RWPE1 (cell line): ENCODE measurements at places on chromosomes 6 and 20.
A peak's percentile ranks its signal among the peaks of the same experiment; 100 is the strongest.

DNA sequence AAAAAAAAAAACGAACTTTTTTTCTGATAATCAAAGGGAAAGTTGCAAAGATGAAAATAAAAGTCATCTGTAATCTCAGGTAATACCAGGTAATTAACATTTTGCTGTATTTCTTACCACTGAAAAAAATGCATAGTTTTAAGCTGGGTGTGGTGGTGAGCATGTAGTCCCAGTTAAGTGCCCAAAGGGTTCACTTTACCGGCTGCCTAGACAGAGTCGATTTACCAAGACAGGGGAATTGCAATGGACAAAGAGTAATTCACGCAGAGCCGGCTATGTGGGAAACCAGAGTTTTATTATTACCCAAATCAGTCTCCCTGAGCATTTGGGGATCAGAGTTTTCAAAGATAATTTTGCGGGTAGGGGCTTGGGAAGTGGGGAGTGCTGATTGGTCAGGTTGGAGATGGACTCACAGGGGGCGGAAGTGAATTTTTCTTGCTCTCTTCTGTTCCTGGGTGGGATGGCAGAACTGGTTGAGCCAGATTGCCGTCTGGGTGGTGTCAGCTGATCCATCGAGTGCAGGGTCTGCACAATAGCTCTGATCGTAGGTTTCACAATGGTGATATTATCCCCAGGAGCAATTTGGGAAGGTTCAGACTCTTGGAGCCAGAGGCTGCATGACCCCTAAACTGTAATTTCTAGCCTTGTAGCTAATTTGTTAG lies 51.9 kb downstream of the RPF2 start:
- DNase-seq = no peak

GRCh38 chr20:33081411-33082154 lies 2.1 kb downstream of the BPIFB4 start:
- no peak for DNase-seq

DNA sequence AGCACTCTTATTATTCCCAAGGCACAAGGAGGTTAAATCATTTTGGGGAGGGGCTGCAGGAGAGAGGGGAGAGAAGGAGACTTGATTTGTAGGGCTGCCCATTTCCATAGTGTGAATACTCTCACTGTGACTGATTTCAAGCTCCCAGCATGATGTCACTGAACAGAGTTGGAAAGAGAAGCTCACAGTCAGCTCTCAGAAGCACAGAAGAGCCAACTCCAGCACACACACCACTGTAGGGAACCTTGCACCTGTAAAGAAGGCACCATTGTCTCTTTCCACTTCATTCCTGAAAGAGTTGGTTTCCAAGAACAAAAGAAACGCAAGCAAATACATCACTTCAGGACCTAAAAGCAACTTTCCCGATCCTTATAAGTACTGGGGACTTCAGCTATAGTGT lies 12.7 kb upstream of the STK35 start:
- no peak for DNase-seq

- DNase-seq = no peak
Observed at GRCh38 chr6:84767526-84768201, 3.3 kb upstream of the TBX18 start.

DNA sequence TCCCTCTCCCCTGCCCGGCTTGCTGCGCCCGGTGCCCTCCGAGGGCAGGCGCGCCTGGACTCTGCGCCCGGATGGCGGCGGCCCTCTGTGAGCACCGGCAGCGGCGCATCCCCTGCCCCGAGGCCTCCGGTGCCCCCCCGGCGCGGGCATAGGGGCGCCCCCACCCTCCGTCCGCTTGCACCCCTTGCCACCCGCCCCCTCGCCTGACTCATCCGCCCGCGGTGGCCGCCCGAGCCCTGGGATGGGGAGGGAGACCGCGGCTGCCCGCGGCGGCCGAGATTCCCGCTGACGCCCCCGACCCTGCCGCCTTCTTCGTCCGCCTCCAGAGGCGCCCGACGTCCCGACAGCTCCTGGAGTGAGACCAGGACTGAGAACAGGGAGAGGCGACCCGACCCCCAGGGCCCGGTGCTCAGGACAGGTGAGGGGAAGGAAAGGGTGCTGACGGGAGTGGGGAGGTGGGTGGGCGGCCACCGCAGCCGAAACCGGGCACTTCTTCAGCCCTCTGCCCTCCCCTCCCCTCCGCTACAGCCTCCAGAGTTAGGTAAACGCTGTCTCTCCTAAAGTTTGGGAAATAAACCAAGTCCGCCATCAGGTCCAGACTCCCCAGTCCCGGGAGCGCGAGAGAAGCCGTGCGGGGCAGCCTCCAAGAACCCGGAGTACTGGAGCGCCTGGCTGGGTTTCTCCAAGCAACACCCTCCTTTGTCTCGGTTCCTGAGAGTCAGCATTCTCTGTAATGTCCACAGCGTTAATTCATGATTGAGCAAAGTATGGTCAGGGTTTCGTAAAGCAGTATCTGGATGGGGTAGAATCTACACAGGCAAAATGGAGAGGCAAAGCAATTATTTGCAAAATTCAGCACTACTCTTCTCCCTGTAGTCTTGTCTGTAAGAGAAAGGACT lies 539 bp downstream of the TMEM200A start:
- DNase-seq = peak; percentile 15

DNA sequence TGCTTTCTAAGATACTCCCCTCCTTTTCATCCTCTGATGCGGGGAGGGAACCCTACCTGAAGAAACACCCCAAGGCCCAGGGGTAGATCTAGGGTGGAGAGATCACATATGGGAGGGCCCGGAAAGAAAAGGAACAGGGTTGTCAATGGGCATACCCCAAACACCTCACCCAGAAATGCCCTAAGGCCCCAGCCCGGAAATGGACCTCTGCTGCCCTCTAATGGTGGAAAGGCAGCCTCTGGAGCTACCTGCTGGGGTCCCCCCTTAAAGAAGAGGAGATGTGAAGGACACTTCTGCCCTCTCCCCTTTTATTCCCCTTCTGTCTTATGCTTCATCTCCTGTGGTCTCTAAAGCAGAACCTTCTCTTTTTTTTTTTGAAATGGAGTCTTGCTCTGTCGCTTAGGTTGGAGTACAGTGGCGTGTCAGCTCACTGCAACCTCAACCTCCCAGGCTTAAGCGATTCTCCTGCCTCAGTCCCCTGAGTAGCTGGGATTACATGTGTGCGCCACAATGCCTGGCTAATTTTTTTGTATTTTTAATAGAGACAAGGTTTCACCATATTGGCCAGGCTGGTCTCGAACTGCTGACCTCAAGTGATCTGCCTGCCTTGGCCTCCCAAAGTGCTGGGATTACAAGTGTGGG lies 458 bp upstream of the ARMC12 start:
- DNase-seq = peak; percentile 78

- no peak for DNase-seq
Observed at GRCh38 chr20:11905460-11906179, 12.1 kb upstream of the BTBD3 start.

- DNase-seq = peak; percentile 82
Observed at GRCh38 chr20:32674362-32674789, 635 bp upstream of the C20orf203 start.

DNA sequence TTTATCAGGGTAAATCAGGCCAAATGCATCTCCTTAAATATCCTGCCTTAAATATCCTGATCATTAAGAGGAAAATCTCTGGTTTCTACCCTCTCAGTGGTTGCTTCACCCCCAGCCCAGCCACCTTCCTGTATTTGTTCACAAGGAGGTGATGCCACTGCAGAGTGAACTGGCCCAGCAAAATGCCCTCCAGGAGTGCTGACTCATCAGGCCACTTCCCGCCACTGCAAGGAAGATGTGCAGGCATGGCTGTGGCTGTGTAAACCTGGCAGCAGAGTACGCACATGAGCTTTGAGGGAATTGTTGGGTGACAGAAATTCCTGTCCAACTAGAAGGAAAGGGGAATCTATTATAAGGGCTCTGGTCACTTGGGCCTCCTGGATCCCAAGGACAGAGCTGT lies 13.8 kb downstream of the NQO2 start:
- DNase-seq = peak; percentile 72

- no peak for DNase-seq
Observed at GRCh38 chr6:90885611-90886056, 298.8 kb upstream of the MAP3K7 start.

GRCh38 chr20:23988561-23988960 lies at the start of gene GGTLC1:
TSS of gene GGTLC1 (minus strand) at chr20:23988779. CDS start at chr20:23986611, 2,168 bp downstream.
- DNase-seq = no peak

DNA sequence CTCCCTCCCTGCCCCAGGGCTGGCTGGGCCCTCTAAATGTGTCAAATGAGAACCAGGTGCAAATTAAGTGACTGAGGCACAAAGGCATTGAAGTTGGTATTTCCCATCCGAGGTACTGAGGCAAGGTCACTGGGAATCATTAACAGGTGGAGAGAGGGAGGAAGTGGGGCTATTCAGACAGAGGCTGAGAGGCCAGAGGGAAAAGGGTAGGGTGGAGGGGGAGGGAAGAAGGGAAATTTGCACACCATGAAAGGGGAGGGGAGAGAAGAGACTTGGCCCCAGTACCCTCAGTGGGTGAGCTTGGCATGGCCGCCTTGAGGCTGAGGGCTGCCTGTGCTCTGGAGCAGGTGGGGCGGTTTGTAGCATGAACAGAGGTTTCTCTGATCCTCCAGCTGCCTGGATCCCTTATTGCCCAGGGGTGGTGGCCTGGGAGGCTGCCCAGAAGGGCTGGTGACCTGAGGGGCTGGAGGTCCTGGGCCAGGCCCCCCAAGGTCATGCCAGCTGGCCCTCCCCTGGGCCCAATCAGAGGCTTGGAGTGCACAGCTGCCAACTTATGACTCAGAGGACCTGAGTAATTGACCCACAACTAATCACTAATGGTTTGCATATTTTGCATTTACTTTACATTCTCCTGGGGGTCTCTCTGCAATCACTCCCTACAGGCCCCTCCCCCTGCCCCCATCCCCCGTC lies 40.3 kb upstream of the ZFAND3 start:
- no peak for DNase-seq

DNA sequence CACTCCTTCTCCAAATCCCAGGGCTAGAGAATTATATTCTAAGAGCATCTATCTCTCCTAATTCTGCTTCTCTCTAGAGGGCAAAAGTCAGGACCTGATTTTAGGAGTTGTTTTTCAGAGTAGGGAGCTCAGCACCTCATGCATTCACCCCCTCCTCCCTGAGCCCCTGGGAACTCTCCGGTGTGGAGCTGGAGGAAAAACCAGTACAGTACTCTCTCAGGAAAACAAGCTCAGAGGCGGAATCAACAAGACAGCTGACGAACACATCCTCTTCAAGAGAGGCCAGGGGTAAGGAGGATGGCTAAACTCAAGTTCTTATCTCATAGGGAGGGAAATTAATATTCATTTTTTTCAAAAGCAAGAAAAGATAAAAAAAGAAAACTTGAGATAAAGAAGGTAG lies 120.1 kb upstream of the CDYL start:
- DNase-seq = no peak
